ENCODE measurements at places on chromosomes 2 and 18. TPM values are rescaled to one million over a fixed set of nuclear protein-coding genes. Genes with fewer than 3 reads are reported as not detected.

GRCh38 chr2:55314985-55315384 is 46.0 kb upstream of the MTIF2 start:
- no peak overlapping the region for H3K27ac ChIP-seq
- no peak overlapping the region for H3K4me3 ChIP-seq
- H3K36me3 ChIP-seq, result peaks cover 68% of the 10 kb centered on the region
- no peaks in the 10 kb centered on the region for H3K27me3 ChIP-seq
- no peak for DNase-seq

- H3K27ac ChIP-seq, result peak overlapping the region; percentile 36
- H3K4me3 ChIP-seq, result peak overlapping the region; percentile 76
- DNase-seq, result no peak
- H3K4me1 ChIP-seq, result peaks cover 42% of the 10 kb centered on the region
Measured at GRCh38 chr2:96763511-96764252, 3.0 kb downstream of the CNNM4 start.

GRCh38 chr18:36397033-36397432 is 99.5 kb downstream of the FHOD3 start:
- H3K36me3 ChIP-seq, result no peaks in the 10 kb centered on the region
- H3K27ac ChIP-seq, result no peak overlapping the region
- no peak for DNase-seq
- no peaks in the 10 kb centered on the region for H3K27me3 ChIP-seq
- no peaks in the 10 kb centered on the region for H3K4me1 ChIP-seq

DNA sequence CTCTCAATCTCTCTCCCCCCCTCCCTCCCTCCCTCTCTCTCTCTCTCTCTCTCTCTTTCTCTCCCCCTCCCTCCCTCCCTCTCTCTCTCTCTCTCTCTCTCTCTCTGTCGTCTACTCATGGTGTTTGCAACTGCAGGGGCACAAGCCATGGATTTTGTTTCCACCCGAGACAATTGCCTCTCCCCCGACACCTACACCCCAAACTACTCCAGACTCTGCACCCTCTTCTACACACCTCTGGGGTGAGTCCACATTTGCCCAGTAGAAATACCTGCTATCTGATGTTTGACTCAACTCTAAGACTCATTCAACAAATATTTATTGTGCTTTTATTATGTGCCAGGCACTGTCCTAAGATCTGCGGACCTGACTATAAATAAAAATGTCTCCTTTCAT is 93.7 kb downstream of the TMEM17 start:
- no peak for DNase-seq
- H3K27ac ChIP-seq, result no peak overlapping the region
- H3K27me3 ChIP-seq, result no peaks in the 10 kb centered on the region
- no peak overlapping the region for H3K4me3 ChIP-seq

GRCh38 chr2:134401081-134401497 is 147.2 kb downstream of the MGAT5 start:
- peaks cover 22% of the 10 kb centered on the region for H3K36me3 ChIP-seq
- no peaks in the 10 kb centered on the region for H3K27me3 ChIP-seq
- H3K4me1 ChIP-seq, result no peaks in the 10 kb centered on the region
- DNase-seq, result no peak

DNA sequence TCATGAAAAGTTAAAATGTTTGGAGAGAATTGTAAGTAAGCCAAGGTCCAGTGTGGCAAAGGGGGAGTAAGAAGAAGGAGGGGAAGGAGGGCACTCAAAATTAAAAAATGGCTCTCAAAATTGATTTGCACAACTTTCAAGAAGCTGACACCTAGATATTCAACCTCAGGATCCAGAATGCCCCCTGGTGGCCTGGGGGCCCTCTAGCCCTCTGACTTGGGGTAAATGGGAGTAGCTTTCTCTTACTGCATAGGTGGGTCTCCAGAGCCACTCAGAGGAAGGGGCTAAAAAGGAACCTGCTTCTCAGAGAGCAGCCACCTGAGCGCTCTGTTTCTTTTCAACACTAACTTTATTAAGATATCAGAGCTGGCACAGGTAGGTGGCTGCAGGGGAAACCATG is 968.5 kb downstream of the BCL11A start:
- no peaks in the 10 kb centered on the region for H3K4me1 ChIP-seq
- no peaks in the 10 kb centered on the region for H3K36me3 ChIP-seq
- no peak for DNase-seq
- no peaks in the 10 kb centered on the region for H3K27me3 ChIP-seq

GRCh38 chr2:9762164-9762563 is 81.1 kb upstream of the TAF1B start:
- no peaks in the 10 kb centered on the region for H3K27me3 ChIP-seq
- no peak overlapping the region for H3K4me3 ChIP-seq
- no peaks in the 10 kb centered on the region for H3K36me3 ChIP-seq

DNA sequence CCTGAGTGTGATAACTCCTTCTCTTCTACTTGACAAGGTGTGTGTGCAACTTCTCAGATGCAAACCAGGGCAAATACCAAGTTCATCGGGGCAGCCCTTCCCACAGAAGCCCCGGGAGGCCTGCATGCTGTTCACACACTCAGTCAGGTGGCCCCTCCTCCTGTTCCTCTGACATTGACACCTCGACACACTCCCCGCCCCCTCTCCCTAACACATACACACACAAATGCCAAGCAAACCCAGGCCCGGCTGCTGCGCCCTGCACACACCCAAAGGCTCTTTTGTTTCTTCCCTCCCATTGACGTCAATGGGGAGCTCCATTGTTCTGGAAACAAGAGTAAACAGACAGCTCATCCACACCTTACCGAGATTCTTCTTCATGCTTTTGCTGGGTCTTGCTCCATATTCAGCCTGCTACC is 1.7 kb upstream of the PER2 start:
- H3K4me3 ChIP-seq, result peak overlapping the region; percentile 83
- H3K27me3 ChIP-seq, result no peaks in the 10 kb centered on the region
- H3K27ac ChIP-seq, result peak overlapping the region; percentile 97

DNA sequence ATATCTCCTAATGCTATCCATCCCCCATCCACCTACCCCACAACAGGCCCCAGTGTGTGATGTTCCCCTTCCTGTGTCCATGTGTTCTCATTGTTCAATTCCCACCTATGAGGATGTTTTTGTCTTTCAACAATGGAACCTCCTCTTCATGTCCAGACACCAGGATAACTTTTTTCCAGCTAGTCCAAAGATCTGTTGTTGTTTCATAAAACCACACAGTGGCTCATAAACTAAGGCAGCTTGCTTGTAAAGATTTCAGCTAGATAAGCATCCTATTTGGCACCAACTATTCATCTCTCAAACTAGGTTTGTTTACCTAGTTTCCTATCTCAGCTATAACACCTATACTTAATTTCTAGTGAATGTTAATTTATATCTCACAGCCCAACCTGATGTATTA is 937.7 kb downstream of the TRIB2 start:
- H3K27ac ChIP-seq, result no peak overlapping the region
- H3K4me1 ChIP-seq, result no peaks in the 10 kb centered on the region
- H3K36me3 ChIP-seq, result no peaks in the 10 kb centered on the region
- no peaks in the 10 kb centered on the region for H3K27me3 ChIP-seq
- no peak for DNase-seq
- no peak overlapping the region for H3K4me3 ChIP-seq

GRCh38 chr2:219595256-219595655 is 2.4 kb upstream of the STK11IP start:
- no peaks in the 10 kb centered on the region for H3K27me3 ChIP-seq
- no peak for DNase-seq
- H3K27ac ChIP-seq, result no peak overlapping the region
- no peaks in the 10 kb centered on the region for H3K36me3 ChIP-seq
- H3K4me1 ChIP-seq, result peaks cover 10% of the 10 kb centered on the region
- no peak overlapping the region for H3K4me3 ChIP-seq

DNA sequence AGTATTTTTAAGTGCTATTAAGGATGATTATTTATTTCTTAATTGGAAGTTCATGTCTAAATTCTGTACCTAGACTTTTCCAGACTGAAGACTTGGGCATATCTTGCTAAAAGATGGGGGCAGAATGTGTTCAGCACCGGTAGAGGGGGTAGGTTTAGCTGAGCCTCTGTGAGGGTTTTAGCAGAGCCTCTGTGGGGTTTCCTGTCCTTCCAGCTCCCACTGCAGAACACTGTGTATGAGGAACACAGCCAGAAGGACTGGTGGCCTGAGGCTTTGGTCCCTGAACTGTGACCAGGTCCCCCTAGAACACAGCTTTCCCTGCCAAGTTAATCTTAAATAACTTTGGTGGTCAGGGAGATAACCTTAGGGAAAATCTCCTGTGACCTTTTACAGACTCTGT is 123.4 kb upstream of the EPC2 start:
- H3K27ac ChIP-seq, result no peak overlapping the region
- no peak for DNase-seq
- no peak overlapping the region for H3K4me3 ChIP-seq
- H3K27me3 ChIP-seq, result no peaks in the 10 kb centered on the region
- H3K4me1 ChIP-seq, result no peaks in the 10 kb centered on the region

DNA sequence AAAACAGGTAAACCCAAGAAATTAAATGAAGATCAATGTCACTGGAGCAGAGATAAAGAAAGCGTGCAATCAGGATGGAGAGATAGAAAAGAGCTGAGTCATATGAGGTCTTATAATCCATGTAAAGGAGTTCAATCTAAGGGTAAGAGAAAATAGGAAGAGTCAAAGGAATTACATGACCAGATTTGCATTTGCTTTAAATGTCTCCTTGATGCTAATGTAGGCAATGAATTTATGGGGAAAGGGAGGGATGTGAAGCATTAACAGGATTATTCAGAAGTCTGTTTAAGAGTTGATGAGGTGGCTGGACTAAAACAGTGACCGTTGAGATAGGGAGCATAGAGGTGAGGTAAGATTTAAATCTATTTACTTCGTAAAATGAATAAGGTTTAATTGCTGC is 623.1 kb downstream of the MBD2 start:
- no peak overlapping the region for H3K4me3 ChIP-seq
- H3K36me3 ChIP-seq, result no peaks in the 10 kb centered on the region
- H3K27me3 ChIP-seq, result no peaks in the 10 kb centered on the region

- H3K27ac ChIP-seq, result no peak overlapping the region
- H3K4me3 ChIP-seq, result no peak overlapping the region
- peaks cover 27% of the 10 kb centered on the region for H3K4me1 ChIP-seq
- no peaks in the 10 kb centered on the region for H3K27me3 ChIP-seq
- no peak for DNase-seq
Measured at GRCh38 chr2:127405255-127405610, 13.0 kb upstream of the PROC start.

GRCh38 chr2:165469417-165469816 is at the start of gene CSRNP3:
Gene CSRNP3 (plus strand): TSS chr2:165469698. CDS start chr2:165595066, 125,368 bp downstream.
- no peak for DNase-seq
- H3K27me3 ChIP-seq, result no peaks in the 10 kb centered on the region
- no peak within 1 kb of the TSS for H3K27ac ChIP-seq
- H3K4me1 ChIP-seq, result peaks cover 3% of the 10 kb centered on the region

GRCh38 chr2:160683206-160683605 is 189.6 kb upstream of the RBMS1 start:
- no peak overlapping the region for H3K27ac ChIP-seq
- no peaks in the 10 kb centered on the region for H3K27me3 ChIP-seq
- no peak overlapping the region for H3K4me3 ChIP-seq
- no peak for DNase-seq
- H3K36me3 ChIP-seq, result no peaks in the 10 kb centered on the region

Gene MYO7B
- total RNA-seq, result 2.2 TPM

Gene TEX44
- total RNA-seq, result not detected

Gene ARHGAP15
- 19.2 TPM for total RNA-seq

Gene PSME4
- 44.5 TPM for total RNA-seq

Gene ANKRD30BL
- not detected for total RNA-seq

Gene AFF3
- total RNA-seq, result 44.6 TPM

Gene CCDC178
- 2.5 TPM for total RNA-seq

Gene EFEMP1
- total RNA-seq, result 301 TPM

Gene PTPN4
- total RNA-seq, result 45.4 TPM
